Activated CD4-positive, alpha-beta T cell treated with anti-CD3 and anti-CD28 coated beads, Interleukin-2, amount 10 ng/mL, durations not matched to agents 24 days and 14 days (primary cell): ENCODE measurements at places on chromosomes 5 and 9. TPM values are rescaled to one million over a fixed set of nuclear protein-coding genes. Genes with fewer than 3 reads are reported as not detected.

The ZNF79 gene
- 17.2 and 17.3 TPM in 2 replicates for total RNA-seq

The NPR3 gene
- total RNA-seq = 0.07 TPM in 1 of 2 replicates, not detected in the other

The ADAMTSL1 gene
- total RNA-seq = not detected in 2 replicates

The ARHGEF37 gene
- 1.5 and 1.8 TPM in 2 replicates for total RNA-seq

The FOXD4 gene
- total RNA-seq = not detected in 2 replicates

The FAM219A gene
- 13.6 and 16.3 TPM in 2 replicates for total RNA-seq

The SLIT3 gene
- total RNA-seq = 0.75 and 1.1 TPM in 2 replicates

The ADRB2 gene
- 0.37 and 0.50 TPM in 2 replicates for total RNA-seq

The C9 gene
- not detected in 2 replicates for total RNA-seq

The NKD2 gene
- 3.3 and 4.0 TPM in 2 replicates for total RNA-seq

The PLAC8L1 gene
- 0.57 and 1.2 TPM in 2 replicates for total RNA-seq

The SPINK13 gene
- total RNA-seq = not detected in 2 replicates
